ENCODE measurements at places on chromosomes 7 and 10. TPM values are rescaled to one million over a fixed set of nuclear protein-coding genes. Genes with fewer than 3 reads are reported as not detected.

Gene LIPK
- not detected for total RNA-seq

Gene DGKB
- total RNA-seq: under 0.01 TPM

Gene TMEM196
- not detected for total RNA-seq

Gene FAM53B
- total RNA-seq: 10.5 TPM

Gene ASZ1
- not detected for total RNA-seq

Gene RPEL1
- under 0.01 TPM for total RNA-seq

Gene FAM237B
- total RNA-seq: not detected

Gene SPDYE8
- not detected for total RNA-seq

Gene FAM25G
- not detected for total RNA-seq

Gene LIPN
- not detected for total RNA-seq

Gene ADCY1
- 0.49 TPM for total RNA-seq

Gene AGR2
- not detected for total RNA-seq

Gene CRYGN
- total RNA-seq: not detected

Gene CTTNBP2
- not detected for total RNA-seq

Gene GHRHR
- total RNA-seq: not detected

Gene PLXNA4
- total RNA-seq: 9.2 TPM

Gene AKR1C2
- total RNA-seq: 32.3 TPM

Gene SORCS1
- total RNA-seq: not detected

Gene FOXI2
- total RNA-seq: not detected

Gene TYW1B
- total RNA-seq: 3.9 TPM
